Mesendoderm (in vitro differentiated cells): ENCODE measurements at places on chromosomes 6 and 20.

- DNase-seq: no peak
Observed at GRCh38 chr6:152318278-152318677, 318.9 kb downstream of the SYNE1 start.

DNA sequence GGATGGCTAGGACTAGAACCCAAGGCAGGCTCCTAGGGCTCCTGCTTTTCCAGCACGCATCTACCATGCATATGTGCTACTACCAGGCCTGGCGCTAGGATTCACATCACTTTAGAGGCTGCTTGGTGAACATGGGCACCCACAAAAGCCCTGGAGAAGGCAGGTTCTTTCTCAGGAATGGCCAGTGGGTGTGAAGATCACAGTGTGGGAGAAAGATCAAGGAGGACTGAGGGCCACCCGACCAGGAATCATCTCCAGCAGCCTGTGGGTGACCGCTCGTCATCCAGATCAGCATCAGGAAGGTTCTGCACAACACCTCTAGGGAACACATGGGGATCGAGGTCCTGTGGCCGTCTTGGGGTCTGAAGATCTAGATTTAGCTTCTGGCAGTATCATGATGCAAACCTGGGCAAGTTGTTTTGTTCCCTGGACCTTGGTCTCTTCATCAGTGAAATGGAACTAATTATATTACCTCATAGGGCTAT is 27.3 kb downstream of the SRSF3 start:
- DNase-seq: no peak

- DNase-seq: no peak
Observed at GRCh38 chr20:51004781-51005180, 18.1 kb downstream of the KCNG1 start.

GRCh38 chr6:91464201-91464600 is 877.3 kb upstream of the MAP3K7 start:
- no peak for DNase-seq

DNA sequence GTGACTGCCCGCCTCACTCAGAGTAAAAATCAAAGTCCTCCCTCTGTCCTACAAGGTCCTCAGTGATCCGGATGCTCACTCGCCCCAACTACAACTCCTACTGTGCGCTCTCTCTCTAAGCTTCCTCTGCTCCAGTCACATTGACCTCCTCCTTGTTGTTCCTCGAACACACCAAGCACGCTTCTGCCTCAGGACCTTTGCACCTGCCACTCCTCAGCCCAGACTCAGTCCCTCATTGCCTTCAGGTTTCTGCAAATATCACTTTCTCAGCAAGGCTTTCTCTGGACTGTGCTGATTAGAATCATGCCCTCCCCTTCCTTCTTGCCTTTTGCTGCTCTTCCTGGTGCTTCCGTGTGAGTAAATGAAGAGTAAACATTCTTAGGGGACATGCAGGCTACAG is 41.6 kb downstream of the SULF2 start:
- no peak for DNase-seq

GRCh38 chr6:85348643-85349042 is 101.2 kb upstream of the NT5E start:
- peak; percentile 21 for DNase-seq

GRCh38 chr6:33958526-33959328 is 154.9 kb upstream of the MLN start:
- DNase-seq: peak; percentile 65

DNA sequence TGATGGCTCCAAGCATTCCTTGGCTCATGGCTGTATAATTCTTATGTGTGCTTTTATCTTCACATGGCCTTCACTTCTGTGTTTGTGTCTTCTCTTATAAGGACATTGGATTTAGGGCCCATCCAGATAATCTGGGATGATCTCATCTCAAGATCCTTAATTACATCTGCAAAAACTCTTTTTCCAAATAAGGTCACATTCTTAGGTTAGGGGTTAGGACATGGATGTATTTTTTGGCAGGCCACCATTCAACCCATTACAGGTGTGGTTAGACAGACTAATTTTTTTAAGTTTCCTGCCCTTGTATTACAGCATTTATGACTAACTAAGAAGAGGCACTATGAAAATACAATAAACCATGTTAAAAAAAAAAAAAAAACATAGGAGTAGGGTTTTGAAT is 254.0 kb downstream of the TPBG start:
- no peak for DNase-seq

GRCh38 chr6:26457264-26457805 is 420 bp upstream of the BTN2A1 start:
- peak; percentile 80 for DNase-seq

DNA sequence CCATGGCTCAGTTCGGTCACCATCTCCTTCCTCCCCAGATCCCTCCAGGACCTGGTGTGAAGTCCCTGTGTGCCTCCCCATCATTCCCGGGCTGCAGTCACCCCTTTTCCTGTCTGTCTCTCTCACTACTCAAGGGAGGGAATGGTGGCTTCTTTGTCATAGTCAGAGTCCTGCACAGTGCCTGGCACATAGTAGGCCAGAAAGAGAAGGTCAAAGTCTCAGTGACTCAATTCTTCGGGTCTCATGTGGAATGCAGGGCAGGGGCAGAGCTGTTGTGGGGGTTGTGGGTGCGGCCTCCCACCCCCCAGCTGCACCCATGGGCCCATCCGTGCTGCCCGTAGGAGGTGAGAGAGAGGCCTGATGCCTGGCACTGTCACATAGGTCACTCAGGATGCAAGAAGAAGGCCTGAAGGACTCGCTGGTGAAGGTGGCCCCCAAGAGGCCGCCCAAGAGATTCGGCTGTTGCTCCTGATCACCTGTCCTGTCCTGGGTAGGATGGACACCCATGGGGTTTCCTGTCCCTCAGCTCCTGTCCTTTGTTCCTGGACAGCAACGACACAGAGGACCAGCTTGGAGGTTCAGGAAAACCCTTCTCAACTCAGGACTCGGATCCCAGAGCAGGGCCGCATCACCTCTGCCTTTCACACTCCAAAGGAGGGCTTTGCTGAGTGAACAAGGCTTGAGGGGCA is 34.1 kb downstream of the RAB44 start:
- DNase-seq: peak; percentile 31

- no peak for DNase-seq
Observed at GRCh38 chr20:1473246-1474220, 6.9 kb upstream of the NSFL1C start.

DNA sequence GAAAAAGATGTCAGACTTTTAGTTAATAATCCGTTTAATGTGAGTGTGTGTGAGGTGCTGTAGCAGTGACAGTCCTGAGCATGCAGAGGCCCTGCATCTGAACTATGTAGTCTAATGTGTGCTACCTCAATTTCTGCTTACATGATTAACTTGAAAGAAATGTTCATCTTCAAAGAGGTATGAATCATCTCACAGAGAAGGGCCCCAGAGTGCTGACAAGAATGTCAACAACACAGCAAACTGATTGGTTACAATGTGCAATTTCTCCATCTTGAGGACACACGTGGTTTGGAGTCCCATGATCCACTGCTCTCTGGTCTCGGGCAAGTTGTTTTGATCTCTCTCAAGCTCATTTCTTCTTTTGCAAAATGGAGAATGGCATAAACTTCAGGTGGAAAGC is 61.7 kb upstream of the EMILIN3 start:
- DNase-seq: no peak

DNA sequence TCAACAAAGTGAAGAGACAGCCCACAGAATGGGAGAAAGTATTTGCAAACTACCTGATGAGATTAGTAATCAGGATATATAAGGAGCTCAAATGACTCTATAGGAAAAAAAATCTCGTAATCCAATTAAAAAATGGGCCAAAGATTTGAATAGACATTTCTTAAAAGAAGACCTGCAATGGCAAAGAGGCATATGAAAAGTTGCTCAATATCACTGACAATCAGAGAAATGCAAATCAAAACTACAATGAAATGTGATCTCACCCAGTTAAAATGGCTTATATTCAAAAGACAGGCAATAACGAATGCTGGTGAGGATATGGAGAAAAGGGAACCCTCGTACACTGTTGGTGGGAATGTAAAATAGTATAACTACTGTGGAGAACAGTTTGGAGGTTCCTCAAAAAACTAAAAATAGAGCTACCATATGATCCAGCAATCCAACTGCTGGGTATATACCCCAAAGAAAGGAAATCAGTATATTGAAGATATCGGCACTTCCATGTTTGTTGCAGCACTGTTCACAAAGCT is 65.0 kb downstream of the TOX2 start:
- DNase-seq: no peak

DNA sequence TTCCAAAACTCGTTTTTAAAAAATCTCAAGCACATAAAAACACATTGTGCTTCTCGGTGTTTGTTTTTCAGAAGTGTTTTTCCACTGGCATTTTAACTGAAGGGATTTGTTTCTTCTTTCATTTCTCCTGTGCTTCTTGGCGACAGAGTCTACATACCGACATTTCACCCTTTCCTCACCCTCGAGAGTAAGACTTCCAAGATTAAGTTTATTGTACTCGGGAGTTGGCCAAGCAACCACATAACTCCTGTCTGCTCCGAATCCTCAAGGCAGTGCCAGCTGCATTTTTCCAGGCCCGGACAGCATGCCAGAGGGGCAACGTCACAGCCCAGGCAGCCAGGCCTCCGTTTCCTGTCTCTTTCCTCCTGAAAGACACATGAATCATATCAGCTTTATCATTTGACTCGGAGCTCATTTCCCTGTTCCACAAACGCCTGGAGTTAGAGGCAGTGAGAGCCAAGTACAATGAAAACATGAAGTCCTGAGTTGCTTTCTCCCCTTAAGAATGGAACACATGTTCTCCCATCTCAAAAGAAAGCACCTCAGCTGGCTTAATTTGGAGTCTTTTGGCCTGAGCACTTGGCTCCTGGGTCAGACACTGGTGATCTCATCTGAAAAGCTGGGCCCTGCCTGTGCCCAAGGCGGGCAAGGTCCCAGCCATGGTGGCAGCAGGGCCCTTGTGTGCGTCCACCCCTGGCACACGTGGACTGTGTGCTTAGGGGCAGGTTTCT is 23.2 kb upstream of the FAM50B start:
- peak; percentile 49 for DNase-seq

DNA sequence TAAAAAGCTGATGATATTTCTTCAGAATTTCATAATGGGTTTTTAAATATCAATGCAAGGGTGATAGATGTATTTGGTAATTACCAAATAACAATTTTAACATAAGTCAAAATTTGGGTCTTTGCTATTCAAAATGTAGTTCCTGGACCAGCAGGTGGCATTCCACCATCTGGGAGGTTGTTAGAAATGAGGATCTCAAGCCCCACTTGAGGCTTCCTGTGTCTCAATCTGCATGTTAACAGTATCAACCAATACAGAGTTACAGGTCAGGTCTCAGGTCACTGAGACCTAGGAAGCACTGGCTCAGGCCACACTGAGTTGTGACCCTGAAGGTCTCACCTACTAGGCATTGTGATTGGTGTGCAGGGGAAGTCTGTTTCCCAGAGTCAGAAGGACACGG is 57.2 kb upstream of the MTRF1L start:
- DNase-seq: peak; percentile 46

GRCh38 chr20:18007534-18008292 is 38.9 kb downstream of the MGME1 start:
- no peak for DNase-seq

GRCh38 chr20:44218446-44218845 is 7.9 kb upstream of the OSER1 start:
- no peak for DNase-seq

- DNase-seq: peak; percentile 87
Observed at GRCh38 chr6:46526607-46527006, 35.4 kb upstream of the RCAN2 start.

GRCh38 chr6:157717340-157717748 is 105.7 kb upstream of the SNX9 start:
- DNase-seq: no peak

GRCh38 chr6:50128420-50129005 is 78.8 kb upstream of the DEFB112 start:
- DNase-seq: peak; percentile 1

DNA sequence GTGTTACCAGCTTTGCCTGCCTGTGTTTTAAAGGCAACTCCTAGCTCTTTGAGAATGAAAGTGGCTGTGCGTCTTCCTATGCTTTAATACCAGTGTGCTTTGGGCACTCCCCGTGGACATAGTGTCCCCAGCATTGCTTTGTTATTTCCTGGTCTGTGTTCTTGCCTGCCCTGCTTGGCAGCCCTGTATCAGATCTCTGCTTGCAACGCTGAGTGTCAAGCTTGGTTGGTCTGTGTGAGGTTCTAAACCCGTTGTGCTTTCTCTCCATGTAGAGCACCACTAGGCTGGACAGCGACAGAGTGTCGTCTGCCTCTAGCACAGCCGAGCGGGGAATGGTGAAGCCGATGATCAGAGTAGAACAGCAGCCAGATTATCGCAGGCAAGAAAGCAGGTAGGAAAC is 80.2 kb downstream of the AFDN start:
- DNase-seq: peak; percentile 26

- DNase-seq: peak; percentile 52
Observed at GRCh38 chr6:139029470-139030227, 1.1 kb downstream of the ABRACL start.

GRCh38 chr6:137150072-137150471 is 23.4 kb downstream of the IL22RA2 start:
- no peak for DNase-seq

DNA sequence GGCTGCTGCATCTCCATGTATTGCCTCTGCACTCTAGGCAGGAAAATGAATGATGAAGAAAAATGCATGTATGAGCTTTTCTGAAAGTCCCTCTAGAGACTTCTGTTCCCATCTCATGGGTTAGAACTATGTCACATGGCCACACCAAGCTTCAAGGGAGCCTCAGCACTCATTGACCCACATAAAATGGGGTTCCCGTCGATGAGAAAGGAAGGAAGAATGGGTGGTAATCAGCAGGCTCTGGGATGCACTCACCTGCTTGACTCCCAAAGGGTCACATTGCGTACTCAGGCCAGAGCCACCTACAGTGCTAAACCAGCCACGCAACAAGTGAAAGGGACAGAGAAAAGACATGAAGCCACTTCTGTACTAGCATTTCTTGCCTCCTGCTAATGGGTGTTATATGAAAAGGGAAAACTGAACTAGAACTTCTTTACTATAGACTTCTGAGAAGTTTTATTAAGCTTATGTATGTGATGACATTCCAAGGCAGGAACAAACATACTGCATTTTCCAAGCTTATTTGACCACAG is 95.8 kb upstream of the GCM1 start:
- DNase-seq: no peak

- no peak for DNase-seq
Observed at GRCh38 chr6:33990061-33990541, 155.8 kb downstream of the GRM4 start.

- peak; percentile 52 for DNase-seq
Observed at GRCh38 chr20:40265825-40266533, 423.1 kb downstream of the MAFB start.

GRCh38 chr20:20344476-20344875 is 23.4 kb upstream of the INSM1 start:
- no peak for DNase-seq

DNA sequence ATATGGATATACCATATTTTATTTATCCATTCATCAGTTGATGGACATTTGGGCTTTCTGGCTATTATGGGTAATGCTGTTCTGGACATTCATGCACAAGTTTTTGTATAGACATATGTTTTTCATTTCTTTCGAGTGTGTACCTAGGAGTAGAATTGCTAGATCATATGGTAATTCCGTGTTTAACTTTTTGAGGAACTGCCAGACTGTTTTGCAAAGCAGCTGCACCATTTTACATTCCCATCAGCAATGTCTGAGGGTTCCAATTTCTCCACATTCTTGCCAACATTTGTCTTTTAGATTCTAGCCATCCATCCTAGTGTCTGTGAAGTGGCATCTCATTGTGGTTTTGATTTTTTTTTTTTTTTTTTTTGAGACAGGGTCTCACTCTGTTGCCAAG is 20.8 kb downstream of the SRC start:
- no peak for DNase-seq
